CD4-positive, alpha-beta T cell treated with Interleukin-15 for 4 hours (primary cell): ENCODE measurements at places on chromosomes 3 and 15.

GRCh38 chr3:148981273-148981672 lies 10.1 kb upstream of the GYG1 start:
- no peak for DNase-seq

GRCh38 chr3:54120657-54121413 lies 1.5 kb upstream of the CACNA2D3 start:
- DNase-seq, result no peak

DNA sequence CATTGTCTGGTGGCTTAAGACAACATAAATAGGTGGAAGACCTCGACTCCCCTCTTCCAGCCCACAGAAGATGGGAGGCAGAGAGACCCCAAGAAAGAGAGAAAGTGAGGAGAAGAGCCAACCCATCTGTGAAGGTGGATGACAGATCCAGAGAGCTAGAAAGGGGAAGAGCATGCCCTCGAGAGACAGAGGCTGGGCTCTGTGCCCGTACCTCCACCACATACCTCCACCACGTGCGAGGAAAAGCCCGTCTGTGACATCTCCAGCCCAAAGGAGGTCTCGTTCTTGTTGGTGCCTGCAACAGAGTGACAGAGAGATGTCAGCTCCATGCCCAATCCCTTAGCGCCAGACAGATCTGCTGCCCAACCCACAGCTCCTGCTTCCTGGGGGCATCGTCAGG lies 71.1 kb downstream of the FEM1B start:
- no peak for DNase-seq

DNA sequence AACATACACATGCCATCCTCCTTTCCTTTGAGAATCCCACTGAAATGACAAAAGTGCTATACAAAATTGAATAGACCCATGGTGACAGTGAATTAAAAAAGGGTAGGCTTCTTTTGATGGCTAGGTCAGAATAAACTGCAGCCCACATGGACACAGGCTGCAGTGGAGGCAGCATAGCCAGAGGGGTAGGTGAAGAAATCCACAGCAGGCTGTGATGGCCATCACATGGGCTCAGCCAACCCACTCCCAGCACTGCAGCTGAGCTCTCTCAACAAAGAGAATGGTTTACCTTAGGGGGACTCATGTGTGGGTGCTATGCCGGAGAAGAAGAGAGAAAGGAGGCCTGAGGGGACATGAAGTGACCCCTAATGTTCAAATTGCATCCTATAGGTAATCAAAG lies 331.1 kb downstream of the CHST2 start:
- DNase-seq, result no peak

DNA sequence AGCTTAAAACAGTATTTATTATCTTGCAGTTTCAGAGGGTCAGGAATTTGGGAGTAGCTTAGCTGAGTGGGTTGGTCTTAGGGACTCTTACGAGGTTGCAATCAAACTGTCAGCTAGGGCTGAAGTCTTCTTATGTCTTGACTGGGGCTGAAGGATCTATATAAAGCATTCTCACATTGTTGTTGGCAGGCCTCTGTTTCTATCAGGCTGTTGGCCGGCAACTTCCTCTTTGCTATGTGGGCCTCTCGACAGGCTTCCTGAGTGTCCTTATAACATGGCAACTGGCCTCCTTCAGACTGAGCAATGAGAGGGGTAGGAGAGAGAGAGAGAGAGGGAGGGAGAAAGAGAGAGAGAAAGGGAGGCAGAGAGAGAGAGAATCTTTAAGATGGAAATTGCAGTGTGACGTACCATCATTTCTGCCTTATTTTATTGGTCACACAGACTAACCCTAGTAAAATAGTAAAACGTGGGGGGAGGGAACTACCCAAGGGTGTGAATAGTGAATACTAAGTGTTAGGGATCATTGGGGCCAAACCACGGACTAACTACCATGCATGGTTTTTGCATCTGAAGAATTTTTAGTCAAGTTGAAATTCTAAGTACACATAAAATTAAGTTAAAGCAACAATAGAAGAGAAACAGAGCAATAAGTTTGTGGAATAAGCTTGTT lies 16.1 kb downstream of the FGF7 start:
- DNase-seq, result no peak

DNA sequence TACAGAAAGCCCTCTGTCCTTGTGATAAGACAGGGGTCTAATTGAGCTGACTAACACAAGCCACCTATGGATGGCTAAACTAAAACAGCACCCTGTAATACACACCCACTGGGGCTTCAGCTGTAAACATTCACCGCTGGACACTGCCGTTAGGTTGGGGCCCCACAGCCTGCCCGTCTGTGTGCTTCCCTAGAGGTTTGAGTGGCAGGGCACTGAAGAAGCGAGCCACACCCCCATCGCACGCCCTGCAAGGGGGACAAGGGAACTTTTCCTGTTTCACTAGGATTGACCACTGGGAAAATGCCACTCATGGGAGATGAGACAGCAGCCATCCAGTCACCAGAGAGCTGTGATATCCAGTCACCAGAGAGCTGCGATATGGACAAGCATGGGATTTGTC lies 335.7 kb upstream of the CFAP20DC start:
- DNase-seq, result no peak

DNA sequence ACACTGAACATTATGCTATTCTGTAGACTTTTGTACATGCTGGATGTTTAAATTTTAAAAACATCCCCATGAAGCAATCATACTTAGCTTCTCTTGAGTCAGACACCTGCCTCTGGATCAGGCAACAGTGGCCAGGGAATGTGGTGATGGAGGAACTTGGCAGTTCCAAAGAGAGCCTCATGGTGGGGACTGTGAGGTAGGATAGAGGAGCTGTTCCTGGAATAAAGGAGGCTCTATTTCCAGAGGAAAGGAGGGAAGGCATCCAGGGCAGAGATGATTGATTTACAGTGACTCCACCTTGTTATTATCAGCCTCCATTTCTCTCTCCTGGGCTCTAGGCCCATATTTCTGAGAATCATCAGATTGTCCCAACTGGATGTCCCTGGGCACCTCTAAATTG lies 35.0 kb upstream of the ABHD17C start:
- DNase-seq, result no peak
